ENCODE measurements at places on chromosomes 4 and X.

- DNase-seq = no peak
Measured at GRCh38 chr4:142452161-142452855, 393.8 kb downstream of the INPP4B start.

DNA sequence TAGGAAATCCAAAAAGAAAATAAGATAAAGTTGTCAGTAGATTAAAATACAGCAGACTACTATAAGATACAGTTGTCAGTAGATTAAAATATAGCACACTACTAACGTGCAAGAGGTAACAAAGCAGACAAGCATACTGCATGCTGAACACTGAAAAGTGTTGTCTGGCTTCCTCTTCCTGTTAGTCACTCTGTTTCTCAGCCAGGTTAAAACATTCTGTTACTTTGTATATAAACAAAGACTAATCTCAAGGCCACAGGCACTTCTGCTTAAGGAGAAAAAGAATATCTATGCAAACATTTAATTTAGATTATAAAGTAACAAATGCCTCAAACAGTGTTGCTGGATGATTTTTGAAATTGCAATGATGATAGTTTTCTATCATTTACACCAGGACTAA, 41.0 kb upstream of the SCD5 start:
- DNase-seq = no peak

- no peak for DNase-seq
Measured at GRCh38 chrX:3393581-3394111, 47.2 kb upstream of the MXRA5 start.

DNA sequence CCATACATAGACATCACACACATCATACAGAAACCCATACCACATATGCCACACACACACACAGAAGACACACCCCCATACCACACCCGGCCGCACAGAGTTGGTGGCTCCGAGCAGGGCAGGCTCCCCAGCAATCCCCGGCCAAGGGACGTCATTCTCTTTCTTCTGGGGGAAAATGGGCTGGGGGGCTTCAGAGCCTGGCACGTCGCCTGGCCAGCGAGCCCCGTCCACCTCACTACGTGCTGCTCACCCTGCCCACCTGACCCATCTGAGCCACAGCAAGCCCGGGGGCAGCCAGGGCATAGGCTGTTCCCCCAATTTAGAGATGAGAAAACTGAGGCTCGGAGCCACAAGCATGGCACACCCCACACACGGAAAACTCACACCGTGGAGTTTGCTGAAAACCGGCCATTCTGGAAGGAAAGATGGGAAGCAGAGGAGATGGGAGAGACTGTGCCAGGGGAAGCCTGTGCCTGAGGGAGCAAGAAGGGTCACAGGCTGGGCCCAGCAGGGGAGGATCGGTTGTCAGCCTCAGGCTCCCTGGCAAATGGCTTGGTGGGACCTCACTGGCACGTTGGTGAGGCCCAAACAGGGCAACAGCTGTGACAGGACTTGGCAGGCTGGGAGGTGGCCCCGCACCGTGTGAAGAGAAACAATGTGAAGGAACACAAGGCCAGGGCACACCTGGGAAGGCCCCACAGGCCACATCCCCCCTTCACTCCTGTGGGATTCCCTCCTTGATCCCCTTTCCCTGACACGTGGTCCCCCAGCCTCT, 73.2 kb downstream of the JAKMIP1 start:
- no peak for DNase-seq

DNA sequence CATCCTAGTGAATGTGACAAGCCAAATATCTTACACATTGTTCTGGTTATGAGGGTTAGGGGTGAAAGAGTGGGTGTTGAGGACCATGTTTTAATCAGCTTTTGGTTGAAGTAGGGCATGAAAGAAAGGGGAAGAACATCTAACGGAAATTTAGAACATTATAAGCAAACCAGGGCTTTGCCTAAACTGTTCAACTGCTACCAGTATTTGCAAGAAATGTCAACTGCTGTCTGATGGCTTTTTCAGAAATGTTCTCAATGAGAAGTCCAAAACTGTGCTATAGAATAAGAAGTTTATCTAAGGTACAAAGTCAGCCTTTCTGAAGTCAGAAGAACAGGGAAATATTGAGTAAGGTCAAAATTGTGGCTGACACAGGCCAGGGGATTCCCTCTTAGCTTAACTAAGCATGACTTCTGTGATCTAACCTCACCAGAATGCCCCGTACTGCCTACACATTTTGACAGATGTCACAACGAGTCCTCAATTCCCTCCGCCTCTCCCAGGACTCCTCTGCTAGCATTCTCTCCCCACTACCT, 67.1 kb downstream of the DTHD1 start:
- DNase-seq = no peak

DNA sequence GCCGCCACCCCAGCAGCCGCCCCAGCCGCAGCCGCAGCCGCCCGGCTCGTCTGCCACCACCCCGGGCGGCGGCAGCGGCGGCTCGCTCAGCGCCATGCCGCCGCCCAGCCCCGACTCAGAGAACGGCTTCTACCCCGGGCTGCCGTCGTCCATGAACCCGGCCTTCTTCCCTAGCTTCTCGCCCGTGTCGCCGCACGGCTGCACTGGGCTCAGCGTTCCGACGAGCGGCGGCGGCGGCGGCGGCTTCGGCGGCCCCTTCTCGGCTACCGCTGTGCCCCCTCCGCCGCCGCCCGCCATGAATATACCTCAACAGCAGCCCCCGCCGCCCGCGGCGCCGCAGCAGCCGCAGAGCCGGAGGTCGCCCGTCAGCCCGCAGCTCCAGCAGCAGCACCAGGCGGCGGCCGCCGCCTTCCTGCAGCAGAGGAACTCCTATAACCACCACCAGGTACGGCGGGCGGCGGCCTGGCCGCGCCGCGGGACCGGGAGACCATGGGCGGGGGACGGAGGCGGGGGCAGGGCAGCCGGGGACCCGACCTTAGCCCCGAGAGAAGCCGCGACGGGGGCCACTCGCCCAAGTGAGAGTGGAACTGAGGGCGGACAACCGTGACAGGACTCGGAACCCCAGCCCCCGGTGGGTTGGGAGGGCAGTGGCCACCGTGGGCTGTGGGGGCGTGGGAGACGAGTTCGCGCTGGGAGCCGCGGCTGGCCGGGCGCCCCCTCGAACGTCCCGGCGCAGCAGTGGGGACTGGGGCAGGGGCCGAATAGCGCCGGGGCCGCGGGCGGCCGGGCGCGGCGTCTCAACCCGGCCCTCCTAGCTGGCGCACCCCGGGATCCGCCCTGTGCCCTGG, 1.8 kb downstream of the CPEB2 start:
- peak; percentile 9 for DNase-seq

- DNase-seq = no peak
Measured at GRCh38 chr4:106353786-106354185, 14.8 kb downstream of the GIMD1 start.

DNA sequence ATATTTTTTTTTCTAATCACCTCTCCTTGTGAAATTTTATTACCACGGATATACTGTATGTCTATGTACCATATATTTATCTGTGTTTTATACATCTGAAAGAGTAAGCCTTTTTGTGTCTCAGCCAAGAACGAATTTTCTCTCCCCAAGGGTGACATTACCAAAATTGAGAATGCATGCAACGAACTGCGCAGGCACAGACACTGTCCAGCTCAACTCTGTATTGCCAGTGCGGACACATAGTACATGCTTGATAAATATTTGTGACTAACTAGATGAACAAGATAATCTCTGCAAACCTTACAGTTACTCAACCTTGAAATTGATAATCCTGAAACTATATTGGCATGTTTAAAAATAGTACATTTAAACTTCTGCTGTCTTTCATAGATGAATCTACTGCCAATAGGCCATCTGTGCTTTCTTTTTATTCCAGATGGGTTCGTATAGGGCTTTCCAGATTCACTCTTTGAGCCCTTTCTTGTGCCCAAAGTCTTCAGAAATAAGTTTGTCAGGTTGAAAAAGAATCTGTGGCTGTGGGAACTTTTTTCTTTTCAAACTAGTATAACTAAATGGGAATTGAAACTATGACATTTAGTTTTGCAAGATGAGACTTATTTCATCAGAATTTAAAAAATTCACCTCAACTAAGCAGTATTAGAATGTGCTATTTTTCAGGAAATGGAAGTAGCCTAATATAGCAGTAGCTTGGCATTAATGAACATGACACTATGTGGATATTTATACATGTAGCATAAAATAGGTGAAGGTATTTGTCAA, 38.9 kb downstream of the DTHD1 start:
- DNase-seq = no peak

GRCh38 chr4:7821245-7822136, 118.2 kb downstream of the AFAP1 start:
- DNase-seq = no peak

DNA sequence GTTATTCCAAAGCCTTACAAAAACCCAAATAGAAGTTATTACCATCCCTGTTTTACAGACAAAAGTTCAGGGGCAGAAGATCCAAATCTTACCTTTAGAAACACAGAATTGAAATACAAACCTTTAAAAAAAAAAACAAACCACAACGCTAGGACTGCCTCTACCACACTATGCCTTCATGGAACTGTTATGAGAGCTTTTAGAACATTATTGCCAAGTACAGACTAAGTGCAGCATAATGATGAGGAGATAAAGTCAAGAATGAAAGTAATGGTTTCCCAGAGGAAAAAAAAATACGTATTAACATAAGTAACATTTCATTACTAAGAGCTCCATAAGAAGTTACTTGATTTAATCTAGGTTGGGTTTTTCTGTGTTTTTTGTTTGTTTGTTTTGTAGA, 34.3 kb downstream of the TSPAN5 start:
- DNase-seq = no peak

DNA sequence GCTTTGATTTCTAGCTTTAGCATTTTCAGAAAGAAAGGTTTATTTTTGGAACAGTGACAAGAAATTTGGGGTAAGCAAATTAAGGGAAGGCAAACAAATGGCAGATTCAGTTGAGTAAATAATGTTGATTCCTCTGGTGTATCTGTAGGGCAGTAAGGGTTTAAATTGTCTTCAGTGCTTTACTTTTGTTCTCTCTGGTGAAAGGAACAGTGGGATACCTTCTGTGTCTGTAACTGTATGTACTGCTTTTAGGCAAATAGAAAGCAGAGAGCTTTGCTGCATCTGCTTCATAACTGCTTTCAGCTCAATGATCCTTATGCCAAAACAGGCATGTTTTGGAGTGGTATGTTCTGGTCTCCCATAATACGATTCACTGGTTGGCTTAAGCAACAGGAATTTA, 932.1 kb upstream of the SLIT2 start:
- DNase-seq = no peak

GRCh38 chr4:78796526-78796925, 20.4 kb downstream of the BMP2K start:
- no peak for DNase-seq

GRCh38 chr4:1172228-1172851, at the start of gene SPON2:
Gene SPON2 (minus strand): TSS chr4:1172583.
- no peak for DNase-seq

- no peak for DNase-seq
Measured at GRCh38 chrX:19065535-19065934, 56.7 kb downstream of the ADGRG2 start.

GRCh38 chr4:178671766-178672165, 1229.5 kb upstream of the AGA start:
- DNase-seq = no peak

DNA sequence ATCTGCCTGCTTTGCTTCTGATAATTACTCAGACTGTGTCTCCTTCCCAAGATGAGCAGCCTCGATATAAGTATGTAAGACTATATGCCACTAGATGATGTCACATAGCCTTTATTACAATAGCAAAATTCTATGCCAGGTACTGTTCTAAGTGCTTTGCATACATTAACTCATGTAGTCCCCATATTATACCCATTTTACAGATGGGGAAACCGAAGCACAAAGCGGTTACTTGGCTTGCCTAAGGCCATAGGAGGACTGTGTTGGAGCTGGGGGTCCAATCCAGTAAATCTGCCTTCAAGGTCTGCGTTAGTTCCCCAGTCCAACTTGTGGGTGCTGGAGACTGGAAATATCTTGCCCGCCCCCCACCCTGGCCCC, 826 bp upstream of the SCML1 start:
- DNase-seq = no peak

- no peak for DNase-seq
Measured at GRCh38 chr4:100547541-100548199, 29.8 kb upstream of the EMCN start.

GRCh38 chr4:153969542-153969941, 180.7 kb upstream of the SFRP2 start:
- no peak for DNase-seq

GRCh38 chrX:134782796-134783195, 124.5 kb upstream of the PLAC1 start:
- no peak for DNase-seq

DNA sequence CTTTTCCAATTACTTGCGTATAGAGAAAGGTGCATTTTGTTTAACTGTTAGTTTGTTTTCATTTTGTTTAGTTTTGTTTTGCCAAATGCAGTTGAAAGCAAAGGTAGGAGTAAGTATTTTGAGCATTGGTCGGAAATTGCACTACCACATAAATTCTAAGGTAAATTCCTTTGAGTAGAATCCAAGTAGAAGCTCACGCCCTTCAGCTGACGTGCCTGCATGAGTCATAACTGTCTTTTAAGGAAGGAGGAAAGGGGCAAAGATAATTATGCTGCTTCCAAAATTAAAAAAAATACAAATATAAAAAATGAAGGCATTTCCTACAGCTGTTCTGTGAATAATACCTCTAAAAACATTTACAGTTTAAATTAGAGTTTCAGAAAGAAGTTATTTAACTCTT, 110.2 kb upstream of the MYOZ2 start:
- no peak for DNase-seq

GRCh38 chr4:145939441-145939750, 773 bp upstream of the ZNF827 start:
- no peak for DNase-seq

GRCh38 chrX:113919387-113919786, 664.5 kb upstream of the HTR2C start:
- no peak for DNase-seq

DNA sequence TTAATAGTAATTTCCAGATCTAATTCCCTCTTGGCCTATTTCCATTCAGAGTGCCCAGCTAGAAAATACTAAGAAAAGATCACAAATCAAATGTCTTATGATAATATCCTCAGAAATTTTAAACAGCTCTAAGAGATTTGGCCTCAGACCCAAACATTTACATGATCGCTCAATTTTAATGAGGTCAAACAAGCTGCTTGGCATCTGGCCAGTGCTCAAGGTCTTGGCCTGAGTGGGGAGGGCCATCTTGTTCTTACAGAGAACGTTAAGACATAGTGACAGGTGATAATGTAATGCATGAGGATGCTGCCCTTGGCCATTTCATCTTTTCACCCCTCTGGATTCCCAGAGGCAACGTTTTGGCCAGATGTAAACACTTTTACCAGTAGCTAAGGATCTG, 159.2 kb upstream of the SLC7A11 start:
- no peak for DNase-seq

- DNase-seq = no peak
Measured at GRCh38 chr4:15294202-15294601, 133.6 kb upstream of the C1QTNF7 start.

GRCh38 chrX:129925305-129926092, 19.5 kb downstream of the UTP14A start:
- peak; percentile 32 for DNase-seq

DNA sequence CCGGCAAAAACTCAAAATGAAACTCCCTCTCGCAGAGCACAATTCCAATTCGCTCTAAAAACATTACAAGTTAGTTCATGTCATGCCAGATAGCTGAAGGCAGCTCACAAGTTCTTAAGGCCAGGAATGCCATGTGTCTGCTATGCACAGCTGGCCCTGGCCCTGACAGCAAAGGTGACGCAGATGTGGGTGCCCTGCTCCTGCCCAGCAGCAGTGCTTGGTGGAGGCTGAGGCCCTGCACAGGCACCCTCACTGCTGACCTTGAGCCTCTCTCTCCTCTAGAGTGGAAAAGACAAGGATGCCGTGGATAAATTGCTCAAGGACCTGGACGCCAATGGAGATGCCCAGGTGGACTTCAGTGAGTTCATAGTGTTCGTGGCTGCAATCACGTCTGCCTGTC, 2.9 kb downstream of the S100P start:
- no peak for DNase-seq

- DNase-seq = no peak
Measured at GRCh38 chr4:39446483-39446841, 12.3 kb downstream of the RPL9 start.

Measured in caudate nucleus (tissue), 63 donors.